Astrocyte (in vitro differentiated cells and primary cell): ENCODE measurements at places on chromosomes 2 and 18. TPM values are rescaled to one million over a fixed set of nuclear protein-coding genes. Genes with fewer than 3 reads are reported as not detected.

DNA sequence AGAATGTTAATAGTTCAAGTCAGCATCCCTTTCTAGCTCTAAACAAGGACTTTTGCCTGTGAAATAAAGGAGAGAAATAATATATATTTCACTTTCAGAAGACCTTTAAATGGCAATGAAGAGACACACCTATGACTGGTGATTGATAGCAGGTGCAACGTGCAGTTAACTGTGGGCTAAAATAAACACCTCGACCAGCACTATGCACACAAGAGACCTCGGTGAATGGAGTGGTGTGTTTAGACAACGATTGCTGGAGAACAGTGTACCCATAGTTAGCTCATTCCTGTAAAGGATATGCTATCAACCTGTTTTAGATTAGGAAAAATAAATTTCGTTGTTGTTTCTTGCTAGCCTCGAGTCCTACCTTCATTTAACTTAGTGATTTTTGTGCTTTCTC lies 143.4 kb downstream of the NR4A2 start:
- no peak for DNase-seq

- no peak for DNase-seq
Observed at GRCh38 chr2:118103951-118104940, 16.0 kb downstream of the INSIG2 start.

SLC5A7 gene
- 0.05 TPM in 1 of 2 replicates, not detected in the other for total RNA-seq

CCDC85A gene
- 6.1 and 8.9 TPM in 2 replicates for total RNA-seq

GRCh38 chr2:127200962-127201361 lies 19.1 kb downstream of the CYP27C1 start:
- DNase-seq: no peak

TMEM163 gene
- 0.12 and 0.18 TPM in 2 replicates for total RNA-seq

DNA sequence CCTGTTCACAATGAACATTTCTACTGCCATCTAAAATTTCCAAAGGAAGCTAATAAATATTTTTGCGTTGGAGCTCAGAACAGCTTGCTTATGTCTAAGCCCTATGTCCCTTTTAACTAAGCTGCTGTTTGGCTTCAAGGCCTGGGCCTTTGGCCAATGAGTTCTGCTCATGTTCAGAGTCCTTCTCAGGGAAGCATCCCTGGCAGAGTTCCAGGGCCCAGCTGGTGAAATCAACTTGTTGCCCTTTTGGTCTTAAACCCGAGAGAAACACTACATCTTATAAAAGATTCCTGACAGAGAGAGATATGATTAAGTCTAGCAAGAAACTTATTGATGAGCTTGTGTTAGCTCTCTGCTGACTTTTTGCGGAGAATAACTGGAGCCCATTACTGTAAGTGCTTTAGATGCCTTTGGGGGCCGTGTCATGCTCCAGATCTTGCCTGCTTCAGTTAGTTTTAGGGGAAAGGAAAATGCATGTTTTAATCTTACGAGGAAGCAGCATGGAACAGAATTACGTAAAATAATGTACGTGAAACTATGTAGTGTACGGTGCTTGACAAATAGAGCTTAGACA lies 102.5 kb upstream of the NOSTRIN start:
- DNase-seq: peak; percentile 52

RIF1 gene
- 39.1 and 39.3 TPM in 2 replicates for total RNA-seq

DNA sequence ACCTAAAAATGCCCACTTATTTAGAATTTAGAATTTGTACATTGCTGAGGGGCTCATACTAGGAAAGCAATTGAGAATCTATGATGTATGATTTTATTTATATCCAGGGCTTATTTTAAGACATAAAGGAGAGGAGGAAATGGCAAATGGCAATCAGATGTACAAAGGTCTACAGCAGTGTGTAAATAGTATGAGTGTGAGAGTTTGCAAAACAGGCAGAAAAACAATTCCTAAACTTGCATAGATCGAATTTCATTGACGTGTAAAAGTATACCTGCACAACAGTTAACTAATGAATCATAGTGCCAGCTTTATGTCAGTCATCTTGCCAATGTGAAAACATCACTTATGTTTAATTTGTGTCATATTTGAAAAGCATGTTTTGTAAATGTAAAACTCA lies 718.7 kb upstream of the GCFC2 start:
- DNase-seq: no peak

GRCh38 chr2:201854221-201854801 lies 48.0 kb downstream of the CDK15 start:
- DNase-seq: peak; percentile 99

DNA sequence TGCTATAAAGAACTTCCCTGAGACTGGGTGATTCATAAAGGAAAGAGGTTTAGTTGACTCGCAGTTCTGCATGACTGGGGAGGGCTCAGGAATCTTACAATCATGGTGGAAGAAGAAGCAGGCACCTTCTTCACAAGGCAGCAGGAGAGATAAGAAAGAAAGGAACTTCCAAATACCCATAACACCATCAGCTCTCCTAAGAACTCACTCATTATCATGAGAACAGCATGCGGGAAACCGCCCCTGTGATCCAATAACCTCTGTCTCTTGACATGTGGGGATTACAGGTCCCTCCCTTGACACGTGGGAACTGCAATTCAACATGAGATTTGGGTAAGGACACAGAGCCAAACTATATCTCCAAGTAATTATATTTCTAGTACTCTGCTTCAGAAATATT lies 163.8 kb upstream of the CDH20 start:
- DNase-seq: no peak

GRCh38 chr2:143138292-143138691 lies 9.1 kb downstream of the ARHGAP15 start:
- DNase-seq: no peak

GRCh38 chr2:168751104-168751740 lies 51.2 kb upstream of the NOSTRIN start:
- no peak for DNase-seq

DNER gene
- total RNA-seq: 0.82 and 1.0 TPM in 2 replicates

GRCh38 chr2:129782633-129782990 lies 196.9 kb upstream of the RAB6C start:
- no peak for DNase-seq

DNA sequence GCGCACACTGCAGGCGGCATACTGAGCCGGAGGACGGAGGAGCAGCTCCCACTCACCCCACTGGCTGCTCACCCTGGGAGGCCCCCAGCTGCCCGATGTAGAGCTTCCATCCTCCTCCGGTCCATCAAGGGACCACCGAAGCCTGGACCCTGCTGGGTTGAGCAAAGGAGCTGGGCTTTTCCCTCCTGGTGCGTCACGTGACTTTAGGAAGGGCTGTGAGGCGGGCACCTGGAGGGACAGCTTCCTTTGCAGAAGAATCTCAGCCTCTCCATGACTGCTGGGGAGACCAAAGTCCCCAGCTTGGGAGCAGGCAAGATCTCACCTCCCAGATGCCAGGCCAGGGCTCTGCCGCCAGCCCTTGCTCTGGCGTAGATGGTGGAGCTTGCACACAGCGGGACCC lies 102.7 kb downstream of the TWIST2 start:
- DNase-seq: no peak

TP53I3 gene
- total RNA-seq: 83.6 and 93.2 TPM in 2 replicates

SERPINB13 gene
- total RNA-seq: not detected in 2 replicates

GRCh38 chr18:5747678-5748077 lies 147.6 kb downstream of the TMEM200C start:
- no peak for DNase-seq

DNA sequence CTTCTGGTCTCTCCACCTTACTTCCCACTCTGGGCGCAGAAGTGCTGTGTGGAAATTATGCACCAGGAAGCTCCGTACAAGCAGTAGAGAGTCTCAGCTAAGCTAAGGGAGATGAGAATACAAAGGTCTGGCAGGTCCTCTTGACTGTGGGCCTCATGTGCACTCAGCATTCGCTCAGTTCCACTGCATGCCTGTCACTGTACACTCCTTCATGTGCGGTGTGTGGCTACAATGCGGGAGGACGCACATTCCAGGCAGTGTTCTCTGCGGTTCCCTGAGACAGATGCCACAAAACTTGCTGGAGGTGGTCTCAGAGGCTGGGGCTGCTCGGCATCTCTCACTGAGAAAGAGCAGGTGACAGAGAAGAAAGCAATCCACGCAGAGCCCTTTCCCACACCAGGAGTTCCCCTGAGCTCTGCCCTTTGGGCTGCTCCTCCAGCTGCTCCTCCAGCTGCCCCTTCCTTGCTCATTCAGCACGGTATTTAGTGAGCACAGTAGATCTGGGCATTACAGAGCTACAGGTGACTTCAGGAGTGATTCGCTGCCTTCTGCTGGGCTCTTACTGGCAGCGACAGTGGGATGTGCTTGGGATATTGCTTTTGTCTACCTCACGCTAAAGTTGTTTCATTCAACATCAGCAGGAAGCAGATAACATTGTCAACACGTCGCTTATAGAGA lies 176.6 kb downstream of the SH3RF3 start:
- no peak for DNase-seq

DNA sequence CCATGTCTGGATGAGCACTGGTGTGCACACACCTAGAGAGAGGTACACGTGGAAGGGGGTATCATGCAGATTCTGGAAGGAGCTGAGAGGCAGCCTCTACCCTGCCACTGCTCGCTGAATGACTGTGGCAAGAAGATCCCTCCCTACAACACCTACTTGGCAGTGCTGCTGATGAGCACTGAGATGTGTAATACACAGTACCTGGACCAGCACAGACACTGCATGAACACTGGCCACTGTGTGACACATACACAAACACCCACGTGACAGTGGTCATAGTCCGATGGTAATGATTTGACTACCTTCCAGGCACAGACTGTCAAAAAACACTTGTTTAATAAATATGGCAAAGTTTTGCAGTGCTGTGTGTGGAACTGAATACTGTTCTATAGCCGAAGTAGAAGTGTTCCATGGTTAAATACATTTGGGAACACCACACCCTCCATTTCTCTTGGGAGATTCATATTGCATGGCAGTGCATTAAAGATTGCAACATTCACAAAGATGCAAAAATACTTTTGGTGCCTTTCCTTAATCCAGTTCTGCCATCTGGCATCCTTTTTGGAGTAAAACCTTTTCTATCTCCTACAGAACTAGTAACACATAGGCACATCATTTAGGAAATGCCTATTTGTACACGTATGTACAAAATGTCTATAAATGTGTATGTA lies 29.6 kb downstream of the MRPS5 start:
- DNase-seq: no peak
